NCI-H460 (cell line): ENCODE measurements at places on chromosomes 5 and 9. TPM values are rescaled to one million over a fixed set of nuclear protein-coding genes. Genes with fewer than 3 reads are reported as not detected.

CEP72 gene
- total RNA-seq = 22.9 and 29.0 TPM in 2 replicates

FRRS1L gene
- total RNA-seq = not detected in 2 replicates

TSLP gene
- 1.4 and 3.3 TPM in 2 replicates for total RNA-seq

PMPCA gene
- total RNA-seq = 45.6 and 59.7 TPM in 2 replicates

MPDZ gene
- 13.8 and 14.3 TPM in 2 replicates for total RNA-seq

FOXD4 gene
- 0.14 and 0.30 TPM in 2 replicates for total RNA-seq

EXD3 gene
- 8.4 and 12.8 TPM in 2 replicates for total RNA-seq

CCDC180 gene
- 0.32 and 1.9 TPM in 2 replicates for total RNA-seq

SLCO4C1 gene
- total RNA-seq = 0.03 and 0.05 TPM in 2 replicates

GADD45G gene
- 3.4 and 3.8 TPM in 2 replicates for total RNA-seq
